ENCODE measurements at places on chromosomes 1 and 21.

DNA sequence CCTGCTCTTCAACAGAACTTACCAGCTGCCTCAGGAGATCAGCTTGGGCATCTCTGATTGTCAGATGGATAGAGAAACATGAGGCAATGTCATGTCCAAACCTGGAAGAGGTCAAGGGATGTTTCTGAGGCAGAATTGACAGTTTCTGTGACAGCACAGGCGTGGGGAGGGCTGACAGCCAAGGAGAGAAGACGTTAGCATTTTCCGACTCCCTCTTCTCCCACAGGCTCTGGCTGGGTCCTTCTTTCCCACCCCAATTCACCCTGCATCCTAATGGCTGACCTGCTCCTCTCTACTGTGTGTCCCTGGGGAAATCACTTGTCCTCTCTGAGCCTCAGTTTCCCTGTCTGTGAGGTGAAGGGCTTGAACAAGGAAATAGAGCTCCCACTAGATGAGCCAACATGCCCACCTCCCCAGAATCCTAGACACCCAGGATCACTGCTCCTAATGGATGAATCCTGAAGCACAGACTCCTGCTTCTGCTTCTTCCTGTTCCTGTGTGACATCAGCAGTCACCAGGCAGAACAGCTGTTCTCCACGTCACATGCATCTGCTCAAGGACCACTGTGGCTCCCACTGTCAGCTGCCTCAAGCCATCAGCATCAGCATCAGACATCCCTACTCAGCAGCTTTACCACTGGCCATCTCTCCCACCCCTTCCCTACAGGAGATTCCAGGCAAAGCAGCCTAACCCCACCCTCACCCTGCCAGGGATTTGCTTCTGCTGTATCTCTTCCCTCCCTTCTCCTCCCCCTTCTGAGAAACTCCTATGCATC lies 408.0 kb downstream of the MATN1 start:
- no peak for DNase-seq

DNA sequence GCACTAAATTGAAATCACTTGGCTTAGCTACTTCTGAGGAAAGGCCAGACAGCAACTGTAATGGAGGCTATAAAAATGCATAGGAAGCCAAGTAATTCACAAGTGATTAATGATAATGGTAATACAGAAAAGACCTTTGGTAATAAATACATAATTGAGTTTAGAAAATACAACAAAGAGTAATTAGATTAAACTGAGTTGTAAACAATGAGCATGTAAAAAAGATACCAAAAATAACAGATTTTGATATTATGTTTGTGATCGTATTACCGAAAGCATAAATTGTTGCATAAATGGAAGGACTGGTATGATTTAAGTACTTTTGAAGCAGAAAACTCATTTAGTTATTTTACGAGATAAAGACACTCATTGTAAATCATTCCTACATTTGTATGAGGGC lies 556.7 kb upstream of the TMPRSS15 start:
- no peak for DNase-seq

- no peak for DNase-seq
Measured at GRCh38 chr1:213176341-213176740, 125.3 kb downstream of the RPS6KC1 start.

DNA sequence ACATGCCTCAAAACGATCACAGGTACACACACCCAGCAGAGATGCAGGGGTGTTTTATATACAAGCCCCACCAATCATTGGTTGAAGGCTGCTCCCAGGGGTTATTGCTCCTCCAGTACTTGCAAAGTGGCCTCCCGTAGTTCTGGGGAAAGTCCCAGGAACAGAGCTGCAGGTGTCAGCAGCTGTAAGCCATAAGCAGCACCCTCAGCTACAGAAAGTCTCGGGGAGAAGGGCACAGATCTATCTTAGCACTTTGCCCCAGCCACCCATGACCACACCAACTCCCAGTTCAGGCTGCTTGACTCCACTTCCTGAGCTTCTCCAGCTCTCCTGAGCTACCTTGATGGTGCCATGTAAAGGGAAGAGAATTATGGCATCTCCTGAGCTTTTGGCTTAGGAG lies 222.7 kb upstream of the GJB5 start:
- DNase-seq, result no peak

- DNase-seq, result no peak
Measured at GRCh38 chr1:190019717-190020116, 457.9 kb downstream of the BRINP3 start.

DNA sequence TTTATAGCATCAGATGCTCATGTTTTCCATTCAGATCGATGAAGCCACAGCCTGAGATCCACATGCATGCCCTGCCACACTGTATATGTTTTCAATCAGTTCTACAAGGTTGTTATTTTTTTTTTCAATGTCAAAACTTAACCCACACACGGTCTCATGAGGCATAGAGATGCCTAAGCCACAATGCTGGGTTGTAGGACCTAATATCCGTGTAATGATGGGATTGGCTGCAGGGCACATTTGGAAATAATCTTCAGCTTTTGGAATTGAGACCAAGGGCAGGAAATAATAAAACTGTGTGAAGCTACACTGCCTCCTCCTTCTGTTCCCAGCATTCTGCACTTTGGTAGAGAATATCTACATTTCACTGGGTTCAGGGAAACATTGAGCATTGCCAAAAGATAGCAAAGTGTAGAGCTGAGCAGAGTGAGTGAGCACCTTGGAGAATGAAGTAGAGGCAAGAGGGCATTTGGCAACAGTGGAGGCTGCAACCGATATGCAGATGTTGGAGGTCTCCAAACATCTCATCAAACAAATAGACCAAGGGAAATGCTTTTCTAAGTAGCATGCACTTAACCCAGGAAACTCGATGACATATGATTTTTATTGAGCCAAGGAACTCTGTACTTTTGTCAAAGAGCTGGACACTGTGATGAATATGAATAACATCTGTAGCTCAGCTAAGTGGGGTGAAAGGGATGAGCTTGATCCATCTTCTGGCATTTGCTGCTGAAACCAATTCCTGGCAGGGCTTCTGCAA lies 176.7 kb downstream of the LYPLAL1 start:
- DNase-seq, result no peak

DNA sequence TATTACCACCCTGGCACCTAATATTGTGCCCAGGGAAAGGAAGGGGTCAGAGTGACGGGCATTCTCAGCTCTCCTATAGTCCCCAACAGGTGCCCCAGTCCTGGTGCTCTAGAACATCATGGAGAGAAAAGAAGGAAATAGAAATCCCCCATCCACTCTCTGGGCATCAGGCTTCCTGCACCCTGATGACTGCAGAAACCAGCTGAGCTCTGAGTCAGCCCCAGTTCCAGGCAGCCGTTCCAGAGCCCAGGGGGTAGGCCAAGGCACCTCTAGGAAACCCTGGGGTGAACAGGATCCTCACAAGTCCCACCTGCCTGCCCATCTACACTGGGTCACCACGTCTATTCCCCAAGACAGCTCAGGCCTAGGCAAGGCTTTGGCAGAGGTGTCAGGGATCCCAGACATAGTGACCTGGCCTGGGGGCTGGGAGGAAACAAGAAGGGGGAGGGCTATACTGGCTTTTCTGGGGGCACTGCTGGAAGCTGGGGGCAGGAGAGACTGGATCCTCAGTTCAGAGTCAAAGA lies 709 bp downstream of the NECTIN4 start:
- DNase-seq, result no peak

DNA sequence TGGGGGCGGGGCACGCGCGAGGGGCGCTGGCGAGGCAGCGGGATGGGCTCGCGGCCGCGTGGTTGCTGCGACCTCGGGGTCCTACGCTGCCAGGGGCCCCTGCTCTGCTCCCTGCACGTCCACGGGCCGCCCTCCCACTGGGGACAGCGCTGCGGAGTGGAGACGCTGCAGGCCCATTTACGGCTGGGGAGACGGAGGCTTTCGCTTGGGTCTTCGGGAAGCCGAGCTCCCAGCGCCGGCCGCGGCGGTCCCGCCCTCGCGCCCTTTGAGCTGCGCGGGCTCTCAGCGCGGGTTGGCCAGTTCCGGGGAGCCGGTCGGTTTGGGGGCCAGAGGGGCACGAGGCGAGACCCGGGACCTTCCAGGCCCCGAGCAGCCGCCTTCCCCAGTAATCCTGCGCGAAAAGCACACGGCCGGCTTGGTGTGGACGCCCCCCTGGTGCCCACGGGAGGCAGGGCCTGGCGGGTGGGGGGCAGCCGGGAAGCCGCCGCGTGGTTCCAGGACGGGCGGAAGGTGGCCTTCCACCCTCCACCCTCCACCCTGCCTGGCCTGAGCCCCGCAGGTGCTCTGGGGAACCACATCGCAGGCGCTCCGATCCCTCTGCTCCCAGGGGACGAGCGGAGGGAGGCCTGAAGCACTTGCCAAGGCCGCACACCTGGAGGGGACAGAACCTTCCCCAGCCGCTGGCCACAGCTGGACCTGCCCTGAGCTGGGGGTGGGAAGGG lies 570 bp upstream of the PEX10 start:
- DNase-seq, result no peak
